ENCODE measurements at places on chromosomes 11 and 22.

DNA sequence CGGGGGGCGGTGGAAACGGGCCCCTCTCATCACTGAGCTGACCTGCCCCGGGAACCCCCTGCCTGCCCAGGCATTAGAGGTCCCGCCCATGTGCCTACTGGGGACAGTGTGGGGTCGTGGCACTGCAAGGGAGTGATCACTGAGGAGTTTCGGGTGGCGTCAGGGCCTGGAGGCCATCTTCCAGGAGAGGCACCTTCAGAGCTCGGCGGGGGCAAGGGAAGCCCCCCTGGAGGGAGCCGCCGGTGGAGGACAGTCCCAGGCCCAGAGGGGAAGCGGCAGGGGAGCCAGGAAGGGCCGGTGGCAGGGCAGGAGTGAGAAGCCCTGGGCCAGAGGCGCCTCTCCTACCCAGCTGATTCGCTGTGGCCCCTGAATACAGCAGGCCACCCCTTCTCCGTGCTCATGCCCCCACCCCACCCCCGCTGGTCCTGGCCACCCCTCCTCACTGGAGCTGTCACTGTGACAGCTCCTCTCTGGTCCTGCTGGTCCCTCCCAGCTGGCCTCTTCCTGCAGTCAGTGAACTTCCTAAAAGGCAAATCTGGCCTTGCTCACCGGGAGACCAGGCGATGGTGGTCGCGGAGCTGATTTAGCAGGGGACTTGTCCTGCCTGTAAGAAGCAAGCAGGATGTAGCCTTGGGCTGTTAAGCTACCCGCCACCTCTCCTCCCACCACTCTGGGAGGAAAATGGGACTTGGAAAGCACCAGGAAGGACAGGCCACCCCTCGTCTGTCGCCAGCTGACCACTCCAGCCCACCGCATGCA lies 2.0 kb upstream of the MAPK11 start:
- no peak for DNase-seq

GRCh38 chr11:8758619-8759169 lies 76.1 kb downstream of the RPL27A start:
- no peak for DNase-seq

GRCh38 chr11:45169310-45170072 lies 23.1 kb downstream of the PRDM11 start:
- no peak for DNase-seq

DNA sequence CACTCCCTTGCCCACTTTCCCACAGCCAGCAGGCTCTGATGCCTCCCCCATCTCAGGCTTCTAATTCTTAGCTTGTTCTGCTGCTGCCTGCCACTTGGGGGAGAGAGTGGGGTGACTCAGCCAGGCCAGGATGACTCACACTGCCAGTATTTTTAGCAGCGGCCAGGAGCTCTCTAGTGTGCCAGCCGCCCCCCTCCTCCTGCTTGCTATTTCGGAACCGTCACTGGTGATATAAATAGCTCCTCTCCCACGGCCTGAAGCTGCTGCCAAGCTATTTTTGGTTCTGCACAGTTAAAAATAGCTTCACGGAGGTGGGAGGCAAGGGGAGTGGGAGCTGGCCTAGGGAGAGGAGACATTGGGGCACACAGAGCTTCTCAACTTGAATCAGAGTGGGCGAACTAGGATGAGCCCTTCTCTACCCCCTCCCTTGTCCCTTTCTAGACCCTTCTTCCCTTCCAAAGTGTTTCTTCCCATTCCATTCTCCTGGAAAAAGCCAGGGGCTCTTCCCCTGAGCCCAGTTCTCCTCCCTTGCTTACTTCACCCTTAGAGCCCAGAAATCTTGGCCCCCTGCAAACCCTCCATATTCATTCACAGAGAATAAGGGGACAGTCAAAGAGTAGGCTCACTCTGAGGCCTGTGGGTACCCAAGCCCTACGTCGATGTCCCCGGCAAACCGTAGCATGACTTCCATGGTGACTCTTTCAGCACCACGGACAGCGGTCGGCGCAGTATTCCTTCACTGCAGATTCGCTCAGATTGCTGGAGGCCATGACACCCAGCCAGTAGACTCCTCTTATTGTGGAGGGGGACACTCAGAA lies 2.5 kb upstream of the NPAS4 start:
- peak; percentile 34 for DNase-seq

- DNase-seq, result no peak
Measured at GRCh38 chr11:78667461-78667860, 92.8 kb upstream of the NARS2 start.

DNA sequence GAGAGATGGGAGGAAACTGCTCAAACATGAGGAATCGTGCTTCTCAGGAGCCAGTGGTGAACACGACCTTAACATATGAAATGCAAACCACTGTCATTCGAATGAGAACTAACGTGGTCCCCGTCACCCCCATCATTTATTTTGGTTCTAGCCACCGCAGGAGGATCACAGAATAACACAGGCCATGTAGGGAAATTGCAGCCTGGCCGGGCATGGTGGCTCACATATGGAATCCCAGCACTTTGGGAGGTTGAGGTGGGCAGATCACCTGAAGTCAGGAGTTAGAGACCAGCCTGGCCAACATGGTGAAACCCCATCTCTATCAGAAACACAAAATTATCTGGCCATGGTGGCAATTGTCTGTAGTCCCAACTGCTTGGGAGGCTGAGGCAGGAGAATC lies 27.1 kb downstream of the KRTAP5-5 start:
- DNase-seq, result no peak

DNA sequence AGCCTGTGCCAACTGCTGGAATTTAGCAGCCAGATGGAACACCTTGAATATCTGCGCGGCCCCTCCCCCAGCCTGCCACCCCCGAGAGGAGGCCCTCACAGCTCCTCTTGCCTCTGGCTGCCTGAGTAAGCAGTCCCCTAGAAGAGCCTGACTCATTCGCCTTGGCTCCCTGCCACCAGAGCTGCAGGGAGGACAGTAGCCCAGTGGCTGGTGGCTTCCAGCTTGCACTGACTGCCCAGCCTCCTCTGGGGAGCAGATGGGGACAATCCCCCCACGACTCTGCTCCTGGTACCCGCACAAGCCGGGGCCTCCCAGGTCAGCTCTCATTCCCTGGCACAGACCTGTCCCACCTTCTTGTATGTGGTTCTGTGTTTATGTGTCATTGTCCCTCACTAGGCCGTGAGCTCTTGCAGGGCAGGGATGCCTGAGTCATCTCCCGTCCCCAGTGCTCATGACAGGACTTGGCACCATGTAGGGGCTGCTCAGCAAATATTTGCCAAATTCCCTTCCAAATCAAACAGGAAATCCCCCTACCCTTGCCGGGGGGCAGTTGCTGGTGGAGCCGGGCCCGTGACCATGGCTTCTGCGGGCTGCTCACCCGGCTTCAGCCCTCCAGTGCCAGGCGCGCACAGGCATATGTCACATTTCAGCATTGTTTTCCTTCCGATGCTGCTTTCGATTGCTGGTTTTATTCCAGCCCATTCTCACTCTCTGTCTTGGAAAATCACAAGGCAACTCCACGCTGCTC lies 43.6 kb downstream of the CACNG2 start:
- DNase-seq, result no peak

DNA sequence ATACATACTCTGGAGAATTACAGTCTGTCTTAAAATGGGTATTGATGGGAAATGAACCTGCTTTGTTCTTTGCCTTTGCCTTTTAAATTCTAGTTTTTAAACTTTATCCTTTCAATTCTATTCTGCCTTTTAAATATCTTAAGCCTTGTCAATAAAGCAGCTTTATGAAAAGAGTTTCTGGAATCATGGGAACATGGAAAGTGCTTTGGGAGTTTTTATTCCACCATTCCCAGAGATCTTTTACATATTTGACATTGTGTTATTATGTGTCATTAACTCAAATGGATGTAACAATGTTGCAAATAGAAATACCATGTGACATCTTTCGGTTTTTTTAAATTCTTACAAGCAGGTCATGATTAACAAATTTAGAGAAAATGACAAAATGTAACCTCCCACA lies 555.7 kb upstream of the ANO3 start:
- no peak for DNase-seq

GRCh38 chr11:134272381-134273316 lies 3.5 kb upstream of the GLB1L3 start:
- DNase-seq, result no peak

DNA sequence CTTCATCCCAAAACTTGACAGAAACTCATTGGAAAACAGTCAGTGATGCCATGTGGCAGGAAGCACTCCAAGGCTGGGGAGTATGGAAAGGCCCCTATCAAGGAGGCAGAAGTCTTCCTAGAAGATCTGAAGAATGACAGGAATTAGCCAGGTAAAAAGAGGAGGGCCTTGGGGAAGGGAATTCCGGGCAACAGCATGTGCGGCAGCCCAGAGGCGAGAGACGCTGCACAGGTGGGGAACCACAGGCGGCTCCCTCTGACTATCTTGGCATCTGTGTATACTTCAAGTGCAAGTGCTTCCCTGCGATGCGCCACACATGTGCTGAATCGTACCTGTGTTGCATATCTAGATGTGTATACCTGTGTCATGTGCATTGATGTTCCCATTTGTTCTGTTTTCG lies 12.7 kb downstream of the PDE2A start:
- DNase-seq, result no peak

GRCh38 chr22:22243033-22243680 lies 1.4 kb upstream of the VPREB1 start:
- no peak for DNase-seq

DNA sequence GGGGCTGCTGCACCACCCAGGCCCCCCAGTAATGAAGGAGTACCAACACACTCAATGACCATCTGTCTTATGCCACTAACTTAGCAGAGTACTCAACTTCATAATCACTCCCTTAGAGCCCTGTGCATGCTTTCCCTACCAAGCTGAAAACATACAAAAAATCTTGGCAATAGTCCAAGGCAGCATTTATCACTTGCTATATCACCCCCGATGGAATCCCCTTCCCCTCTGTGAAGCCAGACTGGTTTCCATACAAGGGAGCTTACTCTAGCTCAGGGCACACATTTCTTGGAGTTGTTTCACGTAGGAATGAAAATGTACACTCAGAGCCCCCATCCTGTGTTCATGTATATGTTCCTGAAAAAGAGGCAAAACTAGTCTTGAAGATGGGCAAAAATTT lies 301.3 kb upstream of the TENM4 start:
- no peak for DNase-seq

DNA sequence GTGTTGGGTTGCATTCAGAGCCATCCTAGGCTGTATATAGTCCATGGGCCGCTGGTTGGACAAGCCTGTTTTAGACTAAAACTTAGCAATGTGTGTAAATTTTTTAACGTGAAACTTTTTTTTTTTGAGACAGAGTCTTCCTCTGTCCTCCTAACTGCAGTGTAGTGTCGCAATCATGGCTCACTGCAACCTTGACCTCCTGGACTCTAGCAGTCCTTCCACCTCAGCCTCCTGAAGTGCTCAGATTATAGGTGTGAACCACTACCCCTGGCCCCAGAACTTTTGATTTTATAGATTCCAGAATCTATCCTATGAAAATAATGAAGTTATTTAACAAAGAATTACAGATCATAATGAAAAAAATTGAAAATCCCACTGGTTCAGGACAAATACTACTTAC lies 29.9 kb upstream of the PANX2 start:
- DNase-seq, result no peak

DNA sequence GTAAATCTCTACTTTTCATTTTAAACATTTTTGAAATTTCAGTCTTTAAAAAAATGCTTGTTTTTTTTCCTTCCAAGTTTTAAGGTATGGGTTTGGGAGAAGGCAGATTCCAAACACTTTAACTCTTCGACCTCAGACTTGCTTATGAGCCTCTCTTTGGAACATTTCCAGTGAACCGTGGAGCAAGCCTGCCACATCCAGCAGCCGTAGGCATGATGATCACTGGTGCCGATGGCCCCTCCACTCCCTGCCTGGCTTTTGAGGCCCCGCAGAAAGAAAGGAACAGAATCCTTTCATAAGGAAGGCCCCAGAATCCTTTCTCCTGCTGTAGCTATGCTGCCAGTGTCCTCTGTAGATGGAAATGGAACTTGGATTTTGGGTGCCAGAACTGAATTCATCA lies 50.7 kb downstream of the BMAL1 start:
- DNase-seq, result no peak

DNA sequence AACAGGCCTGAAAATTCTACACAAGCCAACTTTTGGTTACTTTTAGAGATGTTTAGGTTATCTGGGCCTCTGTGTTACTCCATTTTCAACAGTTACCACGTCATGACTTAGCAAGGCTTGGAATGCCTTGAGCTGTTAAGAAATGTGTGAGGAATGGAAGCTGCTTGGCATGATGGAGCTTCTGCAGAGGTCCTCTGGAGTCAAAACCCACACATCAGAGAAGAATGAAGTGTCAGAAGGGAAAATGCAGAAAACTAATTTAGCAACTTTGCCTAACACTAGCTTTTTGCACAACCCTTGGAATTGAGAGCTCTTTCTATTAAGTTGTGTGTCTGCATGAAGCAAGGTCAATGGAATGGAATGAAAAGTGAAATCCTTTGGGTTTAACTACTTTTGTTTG lies 27.4 kb downstream of the FAT3 start:
- DNase-seq, result no peak

- DNase-seq, result no peak
Measured at GRCh38 chr11:13927481-13927880, 35.0 kb upstream of the SPON1 start.

- no peak for DNase-seq
Measured at GRCh38 chr11:32821917-32822560, 7.7 kb upstream of the PRRG4 start.

DNA sequence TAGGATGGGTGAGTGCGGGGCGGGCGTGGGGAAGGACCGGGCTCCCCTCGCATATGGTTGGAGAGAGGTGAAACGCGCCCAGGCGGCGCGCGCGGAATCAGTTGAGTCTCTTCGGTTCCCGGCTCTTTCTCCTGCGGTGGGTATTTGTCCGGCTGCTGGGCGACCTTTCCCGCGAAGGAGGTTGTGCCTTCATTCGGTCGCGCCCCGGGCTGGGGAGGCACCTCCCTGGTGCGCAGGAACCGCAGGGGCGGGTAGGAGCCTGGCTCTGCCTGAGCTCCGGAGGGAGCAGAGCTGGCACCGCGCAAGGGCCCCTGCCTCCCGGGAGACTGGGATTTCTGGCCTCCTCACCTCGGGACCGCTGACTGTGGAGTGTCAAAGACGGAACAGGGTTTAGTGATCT lies 27.5 kb downstream of the SAA4 start:
- no peak for DNase-seq

- DNase-seq, result no peak
Measured at GRCh38 chr11:76752321-76753143, 30.6 kb upstream of the TSKU start.

- no peak for DNase-seq
Measured at GRCh38 chr11:57277845-57278720, 41.0 kb upstream of the APLNR start.
